ENCODE measurements at places on chromosomes 2 and 18. TPM values are rescaled to one million over a fixed set of nuclear protein-coding genes. Genes with fewer than 3 reads are reported as not detected.

GRCh38 chr18:32975501-32975900 is 202.7 kb upstream of the KLHL14 start:
- no peak for DNase-seq

DNA sequence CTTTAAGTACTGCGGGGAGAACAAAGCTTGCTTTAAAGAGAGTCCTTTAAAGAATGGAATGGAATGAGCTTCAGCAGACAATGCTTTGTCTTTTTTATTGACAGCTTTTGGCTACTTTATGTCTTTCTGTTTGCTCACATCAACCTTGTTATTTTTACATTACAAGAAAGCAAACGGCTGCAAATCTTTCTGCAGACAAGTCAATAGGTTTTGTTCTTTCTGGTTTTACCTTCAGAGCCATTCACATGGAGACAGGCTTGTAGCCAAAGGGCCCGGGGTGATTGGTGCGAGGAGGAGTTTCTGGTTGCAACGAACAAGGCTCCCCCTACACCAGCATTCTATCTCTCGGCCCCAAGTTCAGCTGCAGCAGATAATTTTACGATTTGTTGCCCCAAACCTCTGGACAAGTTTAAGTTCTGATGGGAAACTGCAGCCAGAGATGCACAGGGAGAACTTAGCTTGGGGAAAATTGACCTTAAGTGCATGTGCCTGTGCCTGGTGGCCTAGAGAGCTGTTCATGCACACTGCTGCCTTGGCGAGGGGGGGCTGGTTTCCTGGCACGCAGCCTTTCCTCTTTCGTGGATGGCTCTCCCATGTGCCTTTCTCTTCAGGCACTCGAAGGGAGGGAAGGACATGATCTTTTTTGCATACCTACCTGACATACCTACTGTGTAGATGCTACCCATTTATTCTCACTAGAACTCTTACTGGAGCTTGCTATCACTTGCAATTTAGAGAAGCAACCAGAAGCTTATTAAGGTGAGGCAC is 543.2 kb downstream of the DCDC2C start:
- no peak for DNase-seq

Gene UBXN2A
- 19.6 TPM for total RNA-seq

Gene INHA
- 0.12 TPM for total RNA-seq

- DNase-seq = no peak
Measured at GRCh38 chr18:10562773-10563160, 36.9 kb downstream of the NAPG start.

Gene MEX3C
- 36.5 TPM for total RNA-seq

Gene SCYGR2
- total RNA-seq = not detected

DNA sequence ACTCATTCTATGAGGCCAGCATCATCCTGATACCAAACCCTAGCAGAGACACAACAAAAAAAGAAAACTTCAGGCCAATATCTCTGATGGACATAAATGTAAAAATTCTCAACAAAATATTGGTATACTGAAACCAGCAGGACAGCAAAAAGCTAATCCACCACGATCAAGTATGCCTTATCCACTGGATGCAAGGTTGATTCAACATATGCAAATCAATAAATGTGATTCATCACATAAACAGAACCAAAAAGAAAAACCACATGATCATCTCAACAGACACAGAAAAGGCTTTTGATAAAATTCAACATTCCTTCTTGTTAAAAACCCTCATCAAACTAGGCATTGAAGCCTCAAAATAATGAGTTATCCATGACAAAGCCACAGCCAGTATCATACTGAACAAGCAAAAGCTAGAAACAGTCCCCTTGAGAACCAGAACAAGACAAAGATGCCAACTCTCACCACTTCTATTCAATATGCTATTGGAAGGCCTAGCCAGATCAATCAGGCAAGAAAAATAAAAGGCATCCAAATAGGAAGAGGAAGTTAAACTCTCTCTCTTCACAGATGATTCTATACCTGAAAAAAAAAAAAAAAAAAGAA is 45.3 kb downstream of the RTTN start:
- DNase-seq = no peak

GRCh38 chr2:162126111-162126519 is 25.9 kb downstream of the GCG start:
- DNase-seq = no peak

DNA sequence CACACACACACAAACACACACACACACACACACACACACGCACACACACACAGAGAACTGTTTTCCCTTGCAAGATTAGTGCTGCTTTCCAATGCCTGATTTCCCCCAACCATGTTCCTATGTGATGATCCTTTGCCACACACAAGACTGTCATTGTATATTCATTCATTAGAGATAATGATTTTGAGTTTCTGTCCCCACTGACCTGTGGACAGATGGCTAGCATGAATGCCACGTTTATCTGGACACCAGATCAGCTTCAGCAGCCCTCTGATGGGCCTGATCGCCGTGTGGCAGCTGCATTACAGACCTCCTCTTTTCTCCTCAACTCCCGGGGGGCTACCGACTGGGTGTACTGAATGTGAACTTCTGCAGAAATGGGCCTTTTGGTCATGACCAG is 353.0 kb downstream of the MYCN start:
- DNase-seq = no peak

Gene IL37
- 0.36 TPM for total RNA-seq

GRCh38 chr2:219249203-219249980 is 3.7 kb upstream of the TUBA4B start:
- DNase-seq = peak; percentile 85

Gene FECH
- total RNA-seq = 22.8 TPM

Gene CCDC85A
- not detected for total RNA-seq

DNA sequence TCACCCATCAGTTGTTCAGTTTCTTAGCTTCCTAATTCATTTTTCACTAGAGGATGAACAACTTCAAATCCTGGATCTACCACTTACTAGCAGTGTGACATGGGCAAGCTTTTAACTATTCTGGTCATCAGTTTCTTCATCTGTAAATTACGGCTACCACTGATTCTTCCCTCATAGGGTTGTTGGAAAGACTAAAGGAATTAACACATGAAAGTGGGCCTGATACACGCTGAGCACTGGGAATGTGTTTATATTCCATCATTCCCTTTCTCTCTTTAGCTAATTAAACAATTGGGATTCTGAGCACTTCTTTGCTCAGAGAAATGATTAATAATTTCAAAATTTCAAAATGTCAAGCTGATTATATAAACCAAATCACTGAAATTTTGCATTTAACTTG is 862.3 kb upstream of the GCFC2 start:
- no peak for DNase-seq

DNA sequence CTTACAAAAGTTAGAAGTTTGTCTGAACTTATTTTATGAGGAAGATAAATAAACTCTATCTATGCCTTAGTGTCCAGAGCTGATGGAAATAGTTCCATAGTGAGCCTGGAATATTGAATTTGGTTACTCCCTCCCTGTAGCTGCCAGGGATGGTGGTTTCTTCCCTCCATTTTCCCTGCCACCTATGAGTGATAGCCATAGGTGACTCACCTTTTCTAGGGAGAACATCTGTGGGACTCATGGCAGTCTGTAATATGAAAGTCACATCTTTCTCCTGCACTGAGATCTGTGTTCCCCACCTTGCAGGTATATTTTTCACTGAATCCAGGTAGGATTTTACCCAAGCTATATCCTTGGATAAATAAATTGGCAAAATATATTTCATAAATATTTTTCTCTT is 148.8 kb downstream of the TPGS2 start:
- DNase-seq = no peak

- DNase-seq = peak; percentile 80
Measured at GRCh38 chr18:36693931-36694620, 134.7 kb downstream of the TPGS2 start.

- DNase-seq = no peak
Measured at GRCh38 chr2:122830157-122830556, 1074.7 kb downstream of the TSN start.

Gene ESPNL
- not detected for total RNA-seq

- peak; percentile 29 for DNase-seq
Measured at GRCh38 chr18:42028247-42028832, 73.3 kb downstream of the PIK3C3 start.

DNA sequence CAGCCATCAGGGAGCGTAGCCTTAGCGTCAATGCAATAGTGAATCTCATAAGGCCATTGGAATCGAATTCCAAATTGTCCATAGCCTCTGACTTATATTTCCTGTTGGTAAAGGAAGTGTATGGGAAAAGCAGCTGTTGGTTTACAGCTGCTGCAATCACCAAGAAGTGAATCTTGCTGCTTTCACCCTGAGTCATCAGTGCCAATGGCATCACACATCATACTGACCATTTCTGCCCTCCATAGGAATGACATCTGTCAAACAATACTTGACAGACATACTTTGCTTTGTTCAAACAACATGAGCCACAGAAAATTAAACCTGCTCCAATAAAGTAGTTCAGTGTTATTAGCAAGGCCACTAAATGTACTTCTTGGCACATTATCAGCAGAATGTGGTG is 111.2 kb upstream of the KLHL29 start:
- DNase-seq = peak; percentile 24

- DNase-seq = no peak
Measured at GRCh38 chr2:224085811-224086210, 46.7 kb upstream of the SERPINE2 start.

DNA sequence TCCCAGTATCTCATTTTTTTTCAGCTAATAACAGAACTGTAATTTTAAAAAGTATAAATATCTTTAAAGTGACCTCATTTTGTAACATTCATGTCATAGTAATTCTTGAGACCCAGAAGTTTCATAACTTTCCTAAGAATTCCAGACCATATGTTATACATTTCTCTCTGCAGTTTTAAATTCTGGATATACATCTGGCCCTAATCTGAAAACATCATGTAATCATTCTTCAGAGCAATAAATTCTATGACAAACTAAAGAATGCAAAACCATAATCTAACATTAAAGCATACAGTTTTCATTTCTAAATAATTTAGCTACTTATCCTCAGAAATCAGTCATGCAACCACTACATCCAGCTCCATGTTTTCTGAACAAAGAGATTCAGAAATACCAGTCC is 198.3 kb upstream of the SLC35G4 start:
- no peak for DNase-seq

Gene ABCG8
- total RNA-seq = not detected

Gene CARF
- total RNA-seq = 5.1 TPM

Gene TTN
- total RNA-seq = 0.12 TPM

- no peak for DNase-seq
Measured at GRCh38 chr2:186894478-186894877, 45.5 kb upstream of the ZSWIM2 start.

GRCh38 chr2:240925191-240925567 is 19.0 kb downstream of the CROCC2 start:
- DNase-seq = no peak

Gene GTF2A1L
- total RNA-seq = 0.60 TPM

DNA sequence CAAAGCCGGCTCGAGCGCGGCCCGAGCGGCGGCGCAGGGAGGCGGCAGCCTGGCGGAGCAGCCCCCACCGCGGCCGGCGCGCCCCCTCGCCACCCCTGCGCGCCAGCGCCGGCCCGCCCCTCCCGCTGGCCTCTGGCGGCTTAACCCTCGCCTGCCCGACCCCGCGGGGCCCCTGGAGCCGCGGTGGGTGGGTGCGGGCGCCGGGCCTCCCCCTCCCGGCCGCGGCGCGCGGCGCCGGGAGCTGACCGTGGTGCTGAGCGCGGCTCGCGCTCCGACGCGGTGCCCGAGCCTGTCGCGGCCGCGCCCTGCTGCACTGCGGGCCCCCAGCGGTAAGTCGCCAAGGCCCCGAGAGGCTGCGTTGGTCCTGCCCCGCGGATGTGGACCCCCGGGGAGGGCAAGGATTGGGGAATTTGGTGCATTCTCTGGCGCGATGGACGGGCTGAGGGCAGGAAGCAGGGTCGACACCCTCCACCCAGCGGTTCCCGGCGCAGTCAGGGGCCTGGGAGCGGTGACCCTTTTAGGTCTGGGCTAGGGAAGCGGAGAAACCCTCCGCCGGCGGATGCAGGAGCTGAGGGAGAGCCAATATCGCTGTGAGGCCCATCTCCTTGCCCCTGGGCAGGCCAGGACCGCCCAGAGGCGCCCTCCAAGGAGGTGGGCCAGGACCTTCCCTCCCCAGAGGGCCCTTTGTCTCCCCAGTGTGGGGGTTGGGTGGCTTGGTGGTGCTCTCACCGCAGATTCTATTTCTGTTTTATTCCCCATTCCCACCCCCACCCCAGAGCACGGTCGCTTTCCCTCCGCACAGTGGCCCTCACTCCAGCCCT is 923 bp downstream of the AMER3 start:
- DNase-seq = peak; percentile 9

GRCh38 chr18:44758861-44759631 is 78.4 kb downstream of the SETBP1 start:
- DNase-seq = no peak

DNA sequence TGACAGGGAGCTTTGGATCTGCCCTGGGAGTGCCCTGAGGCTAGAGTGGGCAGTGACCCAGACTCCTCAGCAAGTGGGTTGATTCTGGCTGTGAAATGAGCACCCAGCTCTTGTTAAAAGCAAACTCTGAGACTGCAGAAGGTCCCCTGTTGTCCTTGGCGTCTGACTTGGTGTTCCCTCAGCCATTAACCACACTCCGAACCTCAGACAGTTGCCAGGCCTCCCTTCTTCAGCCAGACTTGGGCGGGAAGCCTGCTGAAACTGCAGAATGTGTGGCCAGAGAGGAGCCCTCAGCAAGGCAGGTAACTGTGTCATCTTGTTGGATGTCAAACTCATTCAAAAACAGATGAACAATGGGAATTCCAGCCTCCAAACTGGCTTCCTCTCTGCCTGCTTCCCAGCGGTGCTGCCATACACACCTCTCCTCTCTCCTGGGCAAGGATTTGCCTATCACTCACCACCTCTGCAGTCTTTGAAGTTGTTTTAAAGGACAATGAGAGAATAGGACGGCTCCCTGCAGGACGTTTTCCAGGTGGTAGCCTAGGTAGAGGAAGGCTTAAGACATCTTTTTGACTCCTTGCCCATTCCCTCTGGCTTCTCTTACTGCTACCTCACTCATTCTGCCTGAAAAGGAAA is 38.9 kb upstream of the B3GNT2 start:
- no peak for DNase-seq

DNA sequence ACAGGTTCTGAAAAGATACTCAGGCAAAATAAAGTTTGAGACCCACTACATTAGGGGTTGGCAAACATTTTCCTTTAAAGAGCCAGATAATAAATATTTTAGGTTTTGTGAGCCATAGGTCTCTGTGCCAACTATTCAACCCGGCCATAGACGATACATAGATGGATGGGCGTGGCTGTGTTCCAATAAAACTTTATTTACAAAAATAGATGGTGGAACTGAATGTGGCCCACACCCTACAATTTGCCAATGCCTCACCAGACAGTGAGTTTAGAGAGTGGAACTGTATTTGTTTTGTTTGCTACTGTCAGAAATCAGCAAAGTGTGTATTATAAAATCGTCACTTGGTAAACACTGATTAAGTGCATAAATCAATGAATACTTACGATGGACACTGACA is 78.0 kb downstream of the ACKR3 start:
- no peak for DNase-seq
